SJSA1 (cell line): ENCODE measurements at places on chromosomes 3 and 15. TPM values are rescaled to one million over a fixed set of nuclear protein-coding genes. Genes with fewer than 3 reads are reported as not detected.

GRCh38 chr15:63187589-63188226, 1.7 kb upstream of the RAB8B start:
- no peak for DNase-seq
- H3K4me3 ChIP-seq: no peak overlapping the region
- no peaks in the 10 kb centered on the region for H3K36me3 ChIP-seq
- no peak overlapping the region for H3K27ac ChIP-seq
- H3K27me3 ChIP-seq: no peaks in the 10 kb centered on the region

SYNPR gene
- not detected in 2 replicates for total RNA-seq

GRCh38 chr3:118101891-118102290, 932.8 kb downstream of the IGSF11 start:
- H3K4me1 ChIP-seq: no peaks in the 10 kb centered on the region
- H3K27me3 ChIP-seq: no peaks in the 10 kb centered on the region
- no peak overlapping the region for H3K27ac ChIP-seq
- no peak for DNase-seq

MYRIP gene
- total RNA-seq: 0.06 and 0.11 TPM in 2 replicates

DNA sequence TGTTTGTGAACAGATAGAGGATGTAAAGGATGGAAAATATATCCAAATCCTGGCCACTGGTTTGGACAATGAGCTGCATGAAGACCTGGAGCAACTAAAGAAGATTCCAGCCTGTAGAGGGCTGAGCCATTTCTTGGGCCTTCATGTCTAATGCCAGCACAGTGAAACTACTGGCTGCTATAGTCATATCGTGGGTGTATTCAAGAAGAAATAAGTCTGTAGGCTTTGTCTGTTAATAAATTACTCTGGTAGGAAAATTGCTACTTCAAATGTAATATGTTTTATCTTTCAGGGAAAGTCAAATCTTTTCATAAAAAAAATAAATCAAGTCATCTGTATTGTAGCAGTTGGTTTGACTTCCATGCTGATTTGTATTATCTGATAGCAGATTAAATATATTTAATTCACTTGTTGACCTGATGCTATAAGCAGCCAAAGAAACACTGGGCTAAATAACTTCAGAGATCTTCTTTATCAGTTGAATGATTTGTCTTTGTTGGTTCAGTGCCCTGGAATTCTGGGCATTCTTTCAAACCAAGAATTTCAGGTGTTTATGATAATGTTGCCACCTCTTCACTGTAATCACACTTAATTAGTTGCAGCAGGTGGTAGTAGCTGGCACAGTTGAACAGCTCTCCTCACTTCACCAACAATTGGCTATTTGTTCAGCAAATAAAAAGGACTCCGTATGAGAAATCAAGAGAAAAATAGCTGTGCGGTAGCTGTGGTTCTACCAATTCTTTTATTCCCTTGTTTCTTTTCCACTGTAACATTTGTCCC, 1109.5 kb downstream of the NSUN3 start:
- H3K4me3 ChIP-seq: no peak overlapping the region
- no peaks in the 10 kb centered on the region for H3K36me3 ChIP-seq
- H3K27ac ChIP-seq: no peak overlapping the region
- no peak for DNase-seq
- H3K4me1 ChIP-seq: no peaks in the 10 kb centered on the region

- DNase-seq: no peak
- no peak overlapping the region for H3K4me3 ChIP-seq
- no peaks in the 10 kb centered on the region for H3K27me3 ChIP-seq
- H3K27ac ChIP-seq: no peak overlapping the region
- H3K4me1 ChIP-seq: peaks cover 41% of the 10 kb centered on the region
Measured at GRCh38 chr15:74042603-74043424, 39.5 kb downstream of the GOLGA6A start.
